Activated T-helper 1 cell treated with Interleukin-2 at 50 U/mL for 16 hours (primary cell): ENCODE measurements at places on chromosomes 16 and 17.

DNA sequence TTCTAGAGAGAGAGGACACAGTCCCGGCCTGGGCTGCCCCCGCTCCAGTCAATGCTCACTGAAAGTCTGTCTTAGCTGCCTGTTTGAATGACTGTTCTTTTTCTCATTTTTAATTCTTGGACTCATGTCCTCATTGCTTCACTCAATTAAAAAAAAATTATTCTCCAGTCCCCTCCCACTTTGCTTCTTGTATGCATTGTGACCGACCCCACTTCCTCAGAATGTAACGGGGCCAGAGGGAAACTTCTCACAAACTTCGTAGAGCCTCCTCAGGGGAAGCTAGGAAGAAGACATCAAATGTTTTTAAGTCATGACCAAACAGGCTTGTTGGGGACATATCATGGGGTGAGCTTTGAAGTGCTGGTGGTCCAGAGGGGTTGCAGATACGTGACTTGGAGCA is 113.2 kb downstream of the CCDC182 start:
- DNase-seq = no peak

GRCh38 chr17:40325156-40326013 is 16.4 kb downstream of the RARA start:
- no peak for DNase-seq

- DNase-seq = no peak
Measured at GRCh38 chr16:11726008-11726407, 16.6 kb downstream of the TXNDC11 start.

- peak; percentile 69 for DNase-seq
Measured at GRCh38 chr16:78742501-78743283, 643.2 kb downstream of the WWOX start.

DNA sequence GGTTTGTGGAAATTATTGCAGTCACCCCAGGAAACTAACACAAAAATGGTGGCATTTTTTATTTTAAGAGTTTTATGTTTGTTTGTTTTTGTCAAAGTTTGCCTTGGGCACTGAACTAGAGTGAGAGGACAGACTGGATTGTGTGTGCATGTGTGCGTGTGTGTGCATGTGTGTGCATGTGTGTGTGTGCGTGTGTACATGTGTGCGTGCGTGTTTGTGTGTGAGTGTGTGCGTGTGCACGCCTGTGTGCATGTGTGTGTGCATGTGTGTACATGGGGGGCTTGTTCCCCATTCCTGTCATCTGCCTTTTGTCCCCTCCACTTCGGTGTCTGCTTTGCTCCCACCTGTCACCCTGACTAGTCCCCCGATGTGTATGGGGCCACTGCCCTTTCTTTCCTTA is 32.5 kb downstream of the MGAT5B start:
- DNase-seq = no peak

DNA sequence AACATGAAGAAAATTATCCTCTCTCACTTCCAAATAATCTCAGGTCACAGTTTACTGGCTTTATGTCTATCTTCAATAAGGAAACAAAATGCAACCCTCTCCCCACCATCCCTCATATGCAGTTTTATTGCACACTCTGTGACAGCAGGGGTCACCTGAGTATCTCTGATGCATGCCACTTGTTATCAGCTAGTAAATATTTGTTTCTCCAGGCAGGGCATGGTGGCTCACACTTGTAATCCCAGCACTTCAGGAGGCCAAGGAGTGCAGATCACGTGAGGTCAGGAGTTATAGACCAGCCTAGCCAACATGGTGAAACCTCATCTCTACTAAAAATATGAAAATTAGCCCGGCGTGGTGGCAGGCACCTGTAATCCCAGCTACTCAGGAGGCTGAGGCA is 61.1 kb downstream of the ADAMTS18 start:
- DNase-seq = no peak

DNA sequence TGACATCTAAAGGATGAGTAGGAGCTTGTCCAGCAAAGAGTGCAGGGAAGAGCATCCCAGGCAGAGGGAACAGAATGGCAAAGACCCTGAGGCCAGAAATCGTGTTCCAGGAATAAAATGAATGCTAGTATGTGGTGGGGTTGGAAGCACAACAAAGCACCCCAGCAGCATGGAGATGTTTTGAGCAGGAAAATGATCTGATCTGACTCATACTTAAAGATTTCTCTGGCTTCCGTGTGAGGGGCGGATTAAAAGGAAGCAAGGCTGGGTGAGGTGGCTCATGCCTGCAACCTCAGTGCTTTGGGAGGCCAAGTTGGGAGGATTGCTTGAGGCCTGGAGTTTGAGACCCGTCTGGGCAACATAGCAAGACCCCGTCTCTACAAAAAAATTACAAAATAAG is 2.3 kb downstream of the SLC5A11 start:
- DNase-seq = no peak

DNA sequence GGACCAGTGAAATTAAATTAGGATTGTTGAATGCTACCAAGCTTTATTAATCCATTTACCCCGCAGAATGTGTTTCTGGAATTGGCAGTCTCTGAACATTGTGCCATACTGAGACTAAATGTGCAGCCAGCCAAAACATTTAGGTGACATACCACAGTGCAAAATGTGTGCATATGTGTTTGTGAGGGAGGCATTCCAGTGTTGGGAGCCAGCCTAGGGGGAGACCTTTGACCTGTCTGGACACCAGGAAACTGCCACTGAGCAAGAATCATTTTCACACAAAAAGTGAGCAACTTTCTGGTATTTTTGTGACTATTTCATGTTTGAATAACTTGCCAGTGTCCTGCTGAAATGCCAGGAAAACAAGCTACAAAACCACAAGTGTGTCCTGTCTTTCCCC is 64.7 kb upstream of the SLC12A3 start:
- DNase-seq = no peak

DNA sequence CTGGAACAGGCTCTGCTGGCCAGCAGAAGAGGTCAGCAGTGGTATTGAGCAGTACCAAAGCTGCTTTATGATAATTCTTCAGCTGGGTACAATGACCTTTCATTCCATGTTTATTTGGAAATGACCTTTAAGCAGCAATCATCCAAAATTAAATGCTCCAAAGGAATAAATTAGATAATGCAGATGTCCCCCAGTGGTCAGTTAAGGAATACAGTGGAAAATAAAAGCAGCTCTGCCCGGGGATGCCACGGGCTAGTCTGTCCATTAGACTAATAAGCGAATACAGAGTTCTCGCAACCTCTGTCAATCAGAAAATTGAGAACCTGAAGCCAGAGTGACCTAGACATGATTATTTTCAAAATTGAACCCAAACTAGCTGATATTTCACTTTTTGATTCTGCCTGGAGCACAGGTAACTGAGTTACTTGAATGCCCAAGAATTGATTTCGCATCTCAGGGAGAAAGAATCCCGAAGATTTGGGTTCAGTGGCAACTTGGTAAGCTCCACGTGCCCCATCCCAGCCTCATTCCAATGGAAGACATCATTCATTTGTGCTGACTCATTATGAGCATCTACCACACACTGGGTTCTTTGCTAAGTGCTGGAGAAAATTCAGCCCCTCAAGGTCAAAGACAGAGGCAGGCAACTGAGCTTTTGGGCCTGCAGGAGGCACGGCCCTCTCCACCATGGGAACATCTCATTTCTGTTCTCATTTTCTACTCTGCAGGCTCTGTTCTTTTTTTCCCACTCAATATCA is 34.4 kb upstream of the SLC39A11 start:
- no peak for DNase-seq

- no peak for DNase-seq
Measured at GRCh38 chr16:85033171-85033570, 5.6 kb downstream of the KIAA0513 start.

DNA sequence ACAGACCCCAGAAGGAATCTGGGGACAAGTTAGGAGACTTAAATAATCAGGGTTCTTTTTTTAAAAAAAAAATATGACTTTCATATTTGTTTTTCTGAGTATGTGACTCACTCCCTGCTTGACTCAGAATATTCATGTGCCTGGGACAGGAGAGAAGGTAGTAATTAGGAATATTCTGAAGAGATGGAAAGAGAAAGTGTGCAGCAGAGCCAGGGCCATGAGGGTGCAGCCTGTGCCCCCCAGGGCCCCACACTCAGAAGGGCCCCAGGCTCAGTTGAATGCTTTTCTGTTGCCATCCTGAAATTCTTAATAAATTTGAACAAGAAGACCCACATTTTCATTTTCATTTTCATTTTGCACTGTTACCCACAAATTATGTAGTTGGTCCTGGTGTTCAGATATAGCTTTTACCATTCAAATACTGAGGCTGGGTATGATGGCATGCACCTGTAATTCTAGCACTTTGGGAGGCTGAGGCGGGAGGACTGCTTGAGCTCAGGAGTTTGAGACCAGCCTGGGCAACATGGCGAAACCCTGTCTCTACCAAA is 11.5 kb upstream of the LONP2 start:
- no peak for DNase-seq

DNA sequence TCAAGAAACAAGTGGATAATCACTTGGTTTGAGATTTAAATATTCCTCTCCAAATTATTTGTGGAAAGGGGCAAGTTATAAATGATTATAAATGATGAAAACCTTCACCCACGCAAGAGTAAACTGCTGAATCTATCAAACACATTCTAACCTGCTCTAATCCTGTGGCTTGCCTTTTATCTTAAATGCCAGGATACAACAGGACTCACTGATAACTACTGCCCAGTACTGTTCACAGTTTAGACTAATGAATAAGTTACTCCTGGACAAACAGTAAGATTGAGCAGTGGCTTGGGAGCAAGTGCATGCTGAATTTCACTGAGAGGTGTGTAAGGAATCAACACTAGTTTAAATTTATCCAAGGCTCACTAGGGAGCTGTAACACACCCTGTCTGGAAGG is 31.1 kb downstream of the IGF2BP1 start:
- DNase-seq = no peak

GRCh38 chr17:71846561-71847110 is 274.2 kb upstream of the SOX9 start:
- no peak for DNase-seq

GRCh38 chr17:8451933-8452614 is 16.4 kb downstream of the NDEL1 start:
- no peak for DNase-seq

- DNase-seq = no peak
Measured at GRCh38 chr17:50051606-50052005, 4.3 kb upstream of the ITGA3 start.

- DNase-seq = no peak
Measured at GRCh38 chr17:77466596-77467223, 325.9 kb downstream of the SEC14L1 start.

DNA sequence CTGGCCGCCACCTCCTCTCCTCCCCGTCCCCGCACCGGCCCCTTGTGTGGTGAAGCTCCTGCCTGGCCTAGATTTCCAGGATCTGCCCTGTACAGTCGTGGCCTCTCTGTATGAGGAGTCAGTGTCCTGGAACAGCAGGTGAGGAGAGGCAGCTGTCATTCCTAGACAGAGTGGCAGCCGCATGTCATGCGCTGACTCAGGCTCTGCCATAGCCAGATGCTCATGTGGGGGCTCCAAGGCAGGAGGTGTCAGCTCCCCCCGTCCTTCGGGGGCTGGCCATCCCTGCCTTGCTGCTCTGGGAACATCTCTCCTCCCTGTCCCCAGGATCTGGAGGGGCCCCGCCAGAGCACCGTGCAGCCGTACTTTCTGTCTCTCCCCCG is 60.4 kb downstream of the BAIAP2 start:
- no peak for DNase-seq

GRCh38 chr16:69848637-69849545 is 86.8 kb downstream of the WWP2 start:
- no peak for DNase-seq

GRCh38 chr16:3716831-3717234 is 491 bp downstream of the TRAP1 start:
- DNase-seq = no peak

DNA sequence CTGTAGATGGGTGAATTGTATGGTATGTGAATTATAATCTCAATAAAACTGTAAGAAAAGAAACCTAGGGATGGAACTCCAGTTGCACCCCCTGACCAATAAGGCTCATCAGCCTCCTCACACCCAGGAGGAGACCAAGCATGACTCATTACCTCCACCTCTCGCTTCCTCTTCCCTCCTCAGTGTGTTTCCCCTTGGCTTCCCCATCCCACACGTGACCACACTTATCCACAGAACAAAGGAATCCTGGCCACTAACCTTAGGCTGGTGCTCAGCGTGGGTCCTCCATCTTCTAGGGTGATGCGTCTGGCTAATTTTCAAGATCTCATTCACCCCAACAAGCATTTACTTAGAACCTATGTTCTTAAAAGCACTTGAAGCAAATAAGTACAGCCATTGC is 36.2 kb upstream of the MAP3K14 start:
- no peak for DNase-seq

DNA sequence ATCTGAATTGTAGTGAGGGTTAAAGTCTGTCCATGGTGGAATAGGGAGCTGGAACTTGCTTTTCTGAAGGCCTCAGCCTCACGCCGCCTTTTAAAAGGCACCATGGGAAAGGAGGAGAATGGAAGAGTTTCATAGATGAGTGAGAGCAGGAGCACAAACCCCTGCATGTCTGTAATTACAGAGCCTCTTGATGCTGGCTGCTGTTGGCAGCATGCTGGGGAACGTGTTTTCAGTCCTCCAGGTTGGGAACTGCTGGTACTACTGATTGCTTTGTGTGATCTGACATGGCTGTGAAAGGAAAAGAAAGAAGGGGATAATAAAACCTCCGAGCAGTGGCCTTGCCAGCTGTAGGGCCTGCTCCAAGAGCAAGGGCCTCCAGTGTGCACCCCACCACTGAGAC is 16.8 kb upstream of the DYNLL2 start:
- no peak for DNase-seq

GRCh38 chr17:67449065-67449464 is 72.0 kb downstream of the PITPNC1 start:
- no peak for DNase-seq

DNA sequence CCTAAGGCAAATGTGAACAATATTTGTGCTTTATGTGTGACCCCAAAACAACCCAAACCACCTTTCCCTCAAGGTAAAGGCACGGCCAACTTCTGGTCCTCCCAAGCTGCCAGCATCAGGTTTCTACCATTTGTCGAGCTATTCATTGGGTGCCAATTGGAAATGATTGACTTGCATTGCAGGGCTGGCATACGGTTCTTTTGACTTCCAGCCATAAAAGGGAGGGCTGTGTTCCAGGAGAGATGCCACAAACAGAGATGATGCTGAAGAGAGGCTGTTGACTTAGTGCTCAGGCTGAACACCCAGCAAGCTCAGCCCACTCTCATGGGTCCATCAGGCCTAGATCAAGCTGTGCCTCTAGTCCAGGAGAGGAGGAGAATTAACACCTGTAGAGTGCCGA is 252.4 kb downstream of the GRIN2A start:
- no peak for DNase-seq

DNA sequence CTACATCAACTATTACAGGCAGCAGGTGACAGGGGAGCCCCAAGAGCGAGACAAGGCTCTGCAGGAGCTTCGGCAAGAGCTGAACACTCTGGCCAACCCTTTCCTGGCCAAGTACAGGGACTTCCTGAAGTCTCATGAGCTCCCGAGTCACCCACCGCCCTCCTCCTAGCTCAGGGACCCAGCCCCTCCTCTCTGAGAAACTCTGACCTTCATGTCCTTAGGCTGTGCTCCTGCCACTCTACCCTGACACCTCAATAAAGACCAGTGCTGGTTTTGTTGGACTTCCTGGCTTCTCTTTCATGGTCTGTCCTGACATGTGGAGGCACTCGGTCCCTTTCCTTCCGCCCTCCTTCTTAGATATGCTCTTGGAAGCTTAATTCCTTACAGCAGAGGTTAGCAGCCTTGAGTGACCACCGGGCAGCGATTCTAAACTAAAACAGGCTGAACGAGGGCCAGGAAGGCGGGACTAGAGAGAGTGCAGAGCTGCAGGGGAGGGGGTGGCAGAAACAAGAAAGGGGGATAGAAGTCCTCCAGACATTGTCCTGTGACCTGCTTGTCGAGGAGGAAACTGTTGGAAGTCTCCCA is 915 bp downstream of the AHSP start:
- DNase-seq = no peak
